Ascending aorta (tissue), 2 donors: ENCODE measurements at places on chromosomes 5 and 9. TPM values are rescaled to one million over a fixed set of nuclear protein-coding genes. Genes with fewer than 3 reads are reported as not detected.

DNA sequence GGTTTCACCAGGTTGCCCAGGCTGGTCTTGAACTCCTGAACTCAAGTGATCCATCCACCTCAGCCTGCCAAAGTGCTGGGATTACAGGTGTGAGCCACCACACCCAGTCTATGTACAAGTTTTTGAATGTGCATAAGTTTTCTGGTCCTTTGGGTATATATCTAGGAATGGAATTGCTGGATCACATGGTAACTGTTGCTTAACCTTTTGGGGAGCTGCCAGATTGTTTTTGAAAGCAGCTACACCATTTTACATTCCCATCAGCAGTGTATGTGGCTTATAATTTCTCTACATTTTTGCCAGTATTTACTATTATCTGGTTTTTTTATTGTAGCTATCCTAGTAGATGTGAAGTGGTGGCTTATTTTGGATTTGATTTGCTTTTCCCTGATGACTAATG lies 8.9 kb upstream of the LNPEP start:
- H3K4me1 ChIP-seq: no peaks in the 10 kb centered on the region
- no peak overlapping the region for H3K4me3 ChIP-seq
- DNase-seq: no peak

DNA sequence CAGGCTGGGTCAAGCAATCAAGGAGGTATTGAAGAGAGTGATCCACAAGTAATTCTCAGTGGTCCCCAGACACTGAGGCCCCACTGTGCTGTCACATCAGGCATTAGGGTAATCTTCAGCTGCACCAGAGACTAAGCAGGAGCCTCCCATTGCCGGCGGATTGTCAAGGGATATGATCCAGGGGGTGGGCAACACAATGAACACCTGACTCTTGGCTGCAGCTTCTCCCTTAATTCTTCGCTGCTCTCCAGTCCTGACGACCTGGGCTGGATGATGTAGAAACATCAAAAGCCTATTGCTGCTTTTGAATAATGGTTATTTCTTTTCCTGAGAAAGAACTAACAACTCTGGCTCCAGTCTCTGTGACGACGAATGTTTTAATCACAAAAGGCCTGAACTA lies 78.4 kb upstream of the IFNK start:
- no peaks in the 10 kb centered on the region for H3K27me3 ChIP-seq
- no peak for DNase-seq
- H3K4me1 ChIP-seq: no peaks in the 10 kb centered on the region
- H3K4me3 ChIP-seq: no peak overlapping the region
- H3K27ac ChIP-seq: no peak overlapping the region

DNA sequence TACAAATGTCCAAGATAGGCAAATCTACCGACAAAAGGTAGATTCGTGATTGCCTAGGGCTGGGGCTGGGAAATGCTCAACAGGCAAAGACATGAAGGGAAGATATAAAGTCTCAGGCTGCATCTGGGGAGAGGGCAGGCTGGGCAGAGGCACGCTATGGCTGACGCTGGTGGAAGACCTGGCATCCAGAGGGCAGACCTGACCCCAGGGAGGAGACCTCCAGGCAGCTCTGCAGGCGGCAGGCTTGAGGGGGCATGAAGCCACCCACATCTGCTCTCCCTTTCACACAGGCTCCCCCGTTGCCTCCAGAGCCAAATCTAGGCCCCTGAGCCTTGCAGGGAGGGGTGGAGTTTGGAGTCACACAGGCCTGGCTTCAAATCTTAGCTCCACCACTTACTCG lies 145.5 kb downstream of the PAX5 start:
- no peaks in the 10 kb centered on the region for H3K36me3 ChIP-seq
- H3K4me3 ChIP-seq: no peak overlapping the region
- DNase-seq: no peak

DNA sequence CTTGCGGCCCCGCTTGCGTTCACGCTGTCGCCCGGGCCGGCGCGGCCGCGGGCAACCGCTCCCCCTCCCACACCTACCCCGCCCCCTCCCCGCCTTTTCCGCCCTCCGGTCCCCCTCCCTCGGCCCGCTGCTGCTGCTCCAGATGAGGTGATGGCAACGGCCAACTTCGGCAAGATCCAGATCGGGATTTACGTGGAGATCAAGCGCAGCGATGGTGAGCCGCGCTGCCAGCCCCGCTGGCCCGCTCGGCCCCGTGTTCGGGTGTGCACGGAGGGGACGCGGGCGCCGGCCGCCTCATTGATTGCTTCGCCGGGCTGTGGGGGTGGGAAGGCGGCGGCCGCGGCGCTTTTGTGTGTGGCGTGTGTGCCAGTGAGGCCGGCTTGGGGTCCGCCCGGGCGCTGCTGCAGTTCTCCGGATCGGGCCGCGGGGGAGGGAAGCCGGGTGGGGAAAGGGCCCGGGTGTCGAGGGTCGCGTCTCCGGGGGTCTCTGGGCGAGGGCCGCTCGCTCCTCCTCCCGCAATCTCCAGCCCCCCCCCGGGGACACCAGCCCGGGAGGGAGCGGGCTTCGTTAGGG lies 403 bp downstream of the KIF2A start:
- peaks cover 3% of the 10 kb centered on the region for H3K4me1 ChIP-seq
- no peaks in the 10 kb centered on the region for H3K27me3 ChIP-seq
- H3K36me3 ChIP-seq: no peaks in the 10 kb centered on the region
- peak overlapping the region; percentile 93 for H3K4me3 ChIP-seq

GRCh38 chr5:112436144-112436543 lies 17.1 kb upstream of the EPB41L4A start:
- no peaks in the 10 kb centered on the region for H3K27me3 ChIP-seq
- no peak overlapping the region for H3K4me3 ChIP-seq
- no peak for DNase-seq
- H3K36me3 ChIP-seq: no peaks in the 10 kb centered on the region

GRCh38 chr5:1112596-1113331 lies 901 bp upstream of the SLC12A7 start:
- H3K27ac ChIP-seq: no peak overlapping the region
- no peaks in the 10 kb centered on the region for H3K27me3 ChIP-seq
- H3K36me3 ChIP-seq: no peaks in the 10 kb centered on the region
- no peak for DNase-seq
- H3K4me1 ChIP-seq: no peaks in the 10 kb centered on the region
- no peak overlapping the region for H3K4me3 ChIP-seq

DNA sequence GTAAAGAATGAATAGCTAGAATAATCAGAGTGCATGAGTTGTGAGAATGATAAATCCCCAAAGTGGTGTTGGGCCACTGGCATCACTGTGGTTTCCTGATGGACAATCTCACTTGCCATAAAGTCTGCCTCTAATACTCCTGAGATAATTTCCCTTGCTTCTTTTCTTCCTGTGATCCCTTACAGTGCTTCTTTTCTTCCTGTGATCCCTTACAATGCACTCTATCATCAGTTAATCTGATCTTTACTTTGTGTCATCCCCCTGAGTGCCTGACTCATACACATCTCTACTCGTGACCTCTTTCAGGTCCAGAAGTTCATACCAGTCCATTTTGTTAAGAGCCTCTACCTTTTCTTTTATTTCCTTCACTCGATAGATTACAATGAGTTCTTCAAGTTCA lies 418.3 kb downstream of the HCN1 start:
- H3K27ac ChIP-seq: no peak overlapping the region
- no peaks in the 10 kb centered on the region for H3K36me3 ChIP-seq
- H3K4me1 ChIP-seq: no peaks in the 10 kb centered on the region
- H3K27me3 ChIP-seq: no peaks in the 10 kb centered on the region
- H3K4me3 ChIP-seq: no peak overlapping the region
- DNase-seq: no peak

DNA sequence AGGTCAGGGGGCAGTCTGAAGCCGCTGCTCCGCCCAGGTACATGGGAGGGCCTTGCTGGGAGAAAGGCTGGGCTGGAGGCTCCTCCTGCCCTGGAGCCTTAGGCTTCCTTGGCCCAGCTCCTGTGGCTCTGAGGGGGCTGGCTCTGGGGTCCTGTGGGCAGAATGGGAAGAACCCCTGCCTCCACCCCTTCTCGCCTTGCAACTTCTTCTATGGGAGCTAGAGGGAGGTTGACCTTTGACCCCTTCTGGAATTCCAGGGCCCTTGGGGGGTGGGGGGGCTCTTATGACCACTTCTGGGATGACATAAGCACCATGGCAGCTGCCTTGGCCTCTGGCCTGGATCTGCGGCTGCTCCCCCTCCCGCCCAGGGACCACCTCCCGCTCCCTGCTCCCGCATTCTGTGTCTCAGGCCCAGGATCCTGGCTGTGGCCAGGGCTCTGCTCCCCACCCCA lies 32.2 kb downstream of the IER5L start:
- H3K4me1 ChIP-seq: peaks cover 64% of the 10 kb centered on the region
- no peak overlapping the region for H3K4me3 ChIP-seq
- no peaks in the 10 kb centered on the region for H3K27me3 ChIP-seq
- no peak for DNase-seq

GRCh38 chr9:21919377-21920362 lies 74.5 kb downstream of the CDKN2A start:
- no peak overlapping the region for H3K27ac ChIP-seq
- no peak overlapping the region for H3K4me3 ChIP-seq
- no peaks in the 10 kb centered on the region for H3K36me3 ChIP-seq
- no peaks in the 10 kb centered on the region for H3K27me3 ChIP-seq
- no peak for DNase-seq

DNA sequence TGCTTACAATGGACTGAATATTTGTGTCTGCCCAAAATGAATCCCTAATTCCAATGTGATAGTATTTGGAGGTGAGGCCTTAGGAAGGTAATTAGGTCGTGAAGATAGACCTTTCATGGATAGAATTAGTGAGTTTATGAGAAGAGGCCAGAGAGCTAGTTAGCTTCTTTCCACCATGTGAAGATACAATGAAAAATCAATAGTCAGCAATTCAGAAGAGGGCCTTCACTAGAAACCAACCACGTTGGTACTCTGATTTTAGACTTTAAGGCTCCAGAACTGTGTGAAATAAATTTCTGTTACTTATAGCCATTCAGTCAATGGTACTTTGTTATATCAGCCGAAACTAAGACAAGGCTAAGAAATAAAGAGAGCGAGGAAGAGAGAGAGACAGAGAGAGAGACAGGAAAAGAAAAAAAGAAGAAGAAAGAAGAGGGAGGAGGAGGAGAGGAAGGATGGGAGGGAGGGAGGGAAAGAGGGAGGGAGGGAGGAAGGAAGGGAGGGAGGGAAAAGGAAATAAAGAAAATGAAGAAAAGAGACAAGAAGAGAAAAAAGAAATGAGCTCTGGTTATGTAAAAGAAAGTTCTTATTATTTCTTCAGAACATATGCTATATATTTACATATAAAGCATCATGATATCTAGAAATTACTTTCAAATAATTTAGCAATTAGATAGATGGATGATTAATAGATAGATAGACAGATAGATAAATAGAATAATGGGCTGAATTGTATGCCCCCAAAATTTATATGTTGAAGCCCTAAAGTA lies 1725.3 kb downstream of the EFNA5 start:
- no peak for DNase-seq
- no peaks in the 10 kb centered on the region for H3K4me1 ChIP-seq
- H3K27ac ChIP-seq: no peak overlapping the region
- no peaks in the 10 kb centered on the region for H3K36me3 ChIP-seq
- H3K27me3 ChIP-seq: no peaks in the 10 kb centered on the region

DNA sequence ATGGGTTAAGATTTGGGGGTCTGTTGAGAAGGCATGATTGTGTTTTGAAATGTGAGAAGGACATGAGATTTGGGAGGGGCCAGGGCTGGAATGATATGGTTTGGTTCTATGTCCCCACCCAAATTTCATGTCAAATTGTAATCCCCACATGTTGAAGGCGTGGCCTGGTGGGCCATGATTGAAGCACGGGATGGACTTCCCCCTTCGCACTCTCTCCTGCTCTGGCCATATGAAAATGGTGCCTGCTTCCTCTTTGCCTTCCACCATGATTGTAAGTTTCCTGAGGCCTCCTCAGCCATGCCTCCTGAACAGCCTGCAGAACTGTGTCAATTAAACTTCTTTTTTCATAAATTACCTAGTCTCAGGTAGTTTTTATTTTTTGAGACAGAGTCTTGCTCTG lies 14.7 kb upstream of the NOTCH1 start:
- H3K36me3 ChIP-seq: no peaks in the 10 kb centered on the region
- no peak for DNase-seq
- no peak overlapping the region for H3K4me3 ChIP-seq

DNA sequence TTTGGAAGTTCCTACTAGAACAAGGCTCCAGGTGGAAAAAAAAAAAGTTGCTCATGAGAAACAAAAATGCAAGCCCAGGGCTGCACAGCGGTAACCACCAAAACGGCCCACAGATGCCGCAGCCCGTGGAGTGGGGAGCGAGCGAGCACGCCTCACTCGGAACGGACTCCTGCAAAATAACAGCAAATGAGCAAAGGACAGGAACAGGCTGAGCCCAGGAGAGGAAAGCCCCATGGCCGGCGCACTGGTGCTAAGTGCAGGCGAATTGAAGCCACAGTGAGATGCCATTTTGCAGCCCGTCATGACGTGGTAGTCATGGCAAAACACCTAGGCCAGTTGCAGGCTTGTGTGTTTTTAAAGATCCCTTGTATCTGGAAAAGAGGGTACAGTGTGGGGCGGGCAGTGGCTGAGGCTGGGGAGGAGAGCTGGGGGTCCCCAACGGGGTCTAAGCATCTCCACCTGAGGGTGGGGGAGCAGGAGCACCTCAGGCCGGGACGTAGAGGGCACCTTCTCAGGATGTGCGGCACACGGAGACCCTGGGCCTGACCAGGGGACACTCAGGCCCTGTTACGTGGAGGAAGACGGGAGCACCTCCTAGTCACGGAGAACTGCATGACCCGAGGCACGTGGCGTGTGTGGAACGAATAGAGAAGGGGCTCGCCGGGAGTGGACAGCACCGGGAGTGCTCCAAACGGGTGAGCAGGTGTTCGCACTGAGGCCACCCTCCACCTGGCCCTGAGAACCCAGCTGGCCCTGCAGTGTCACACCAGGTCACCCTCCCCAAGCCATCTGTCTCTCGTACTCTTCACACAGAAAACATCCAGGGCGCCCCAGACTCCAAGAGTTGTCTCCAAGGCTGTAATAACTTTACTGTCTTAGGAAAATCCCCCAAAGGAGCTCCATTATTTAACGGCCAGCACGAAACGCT lies 10.7 kb downstream of the GRM6 start:
- H3K36me3 ChIP-seq: no peaks in the 10 kb centered on the region
- no peaks in the 10 kb centered on the region for H3K4me1 ChIP-seq
- no peak overlapping the region for H3K4me3 ChIP-seq
- no peaks in the 10 kb centered on the region for H3K27me3 ChIP-seq

GRCh38 chr5:173328844-173329490 lies 753 bp upstream of the STC2 start:
- H3K4me1 ChIP-seq: peaks cover 31% of the 10 kb centered on the region
- no peak for DNase-seq
- H3K36me3 ChIP-seq: no peaks in the 10 kb centered on the region
- peaks cover 4% of the 10 kb centered on the region for H3K27me3 ChIP-seq

The CDK7 gene
- 94.3 TPM for total RNA-seq

The MSMP gene
- not detected for total RNA-seq

The NUDT12 gene
- total RNA-seq: 6.3 TPM

The PRUNE2 gene
- 200 TPM for total RNA-seq

The TPRN gene
- 2.8 TPM for total RNA-seq

The FOXD4L3 gene
- total RNA-seq: not detected

The SPATA31A3 gene
- not detected for total RNA-seq

The TTC23L gene
- total RNA-seq: not detected

The KLHL9 gene
- total RNA-seq: 6.4 TPM
